ENCODE measurements at places on chromosomes 7 and 10. TPM values are rescaled to one million over a fixed set of nuclear protein-coding genes. Genes with fewer than 3 reads are reported as not detected.

AZGP1 gene
- 3.1 TPM for total RNA-seq

DNA sequence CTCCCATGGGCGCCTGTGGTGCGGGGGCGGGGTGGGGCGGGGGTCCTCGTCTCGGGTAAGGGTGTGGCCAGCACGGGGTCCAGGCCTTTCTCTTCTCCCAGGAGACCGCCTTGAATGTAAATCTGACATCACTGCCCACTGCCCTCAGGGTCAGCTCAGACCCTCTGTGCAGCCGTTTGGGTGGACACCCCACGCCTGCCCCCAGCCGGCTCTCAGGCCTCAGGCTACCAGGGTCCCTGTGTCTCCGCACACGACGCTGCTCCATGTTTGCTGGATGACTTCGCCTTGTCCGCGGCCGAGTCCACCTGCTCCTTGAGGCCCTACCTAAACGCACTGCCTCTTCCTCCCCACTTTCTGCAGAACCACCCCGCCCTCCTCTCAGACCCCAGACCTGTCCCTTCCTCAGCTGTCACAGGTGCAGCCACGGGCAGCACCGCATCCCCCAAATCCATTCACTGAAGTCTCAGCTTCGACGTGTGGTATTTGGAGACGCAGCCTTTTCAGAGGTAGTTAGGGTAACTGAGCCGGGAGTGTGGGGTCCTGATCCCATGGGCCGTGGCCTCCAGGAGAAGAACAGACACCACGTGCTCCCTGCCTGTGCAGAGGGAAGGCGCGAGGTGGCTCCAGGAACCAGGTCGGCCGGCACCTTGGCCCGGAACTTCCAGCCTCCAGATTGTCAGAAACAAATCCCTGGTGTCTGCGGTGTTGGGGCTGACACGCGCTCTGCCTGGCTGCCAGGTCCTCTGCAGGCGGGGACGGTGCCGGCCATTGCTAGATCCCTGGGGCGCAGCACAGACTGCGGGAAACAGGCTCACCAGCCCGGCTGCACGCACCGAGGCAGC is 97.4 kb upstream of the DIP2C start:
- H3K27me3 ChIP-seq: no peaks in the 10 kb centered on the region
- H3K36me3 ChIP-seq: no peaks in the 10 kb centered on the region
- no peak overlapping the region for H3K4me3 ChIP-seq
- peaks cover 13% of the 10 kb centered on the region for H3K4me1 ChIP-seq
- no peak overlapping the region for H3K27ac ChIP-seq

DNA sequence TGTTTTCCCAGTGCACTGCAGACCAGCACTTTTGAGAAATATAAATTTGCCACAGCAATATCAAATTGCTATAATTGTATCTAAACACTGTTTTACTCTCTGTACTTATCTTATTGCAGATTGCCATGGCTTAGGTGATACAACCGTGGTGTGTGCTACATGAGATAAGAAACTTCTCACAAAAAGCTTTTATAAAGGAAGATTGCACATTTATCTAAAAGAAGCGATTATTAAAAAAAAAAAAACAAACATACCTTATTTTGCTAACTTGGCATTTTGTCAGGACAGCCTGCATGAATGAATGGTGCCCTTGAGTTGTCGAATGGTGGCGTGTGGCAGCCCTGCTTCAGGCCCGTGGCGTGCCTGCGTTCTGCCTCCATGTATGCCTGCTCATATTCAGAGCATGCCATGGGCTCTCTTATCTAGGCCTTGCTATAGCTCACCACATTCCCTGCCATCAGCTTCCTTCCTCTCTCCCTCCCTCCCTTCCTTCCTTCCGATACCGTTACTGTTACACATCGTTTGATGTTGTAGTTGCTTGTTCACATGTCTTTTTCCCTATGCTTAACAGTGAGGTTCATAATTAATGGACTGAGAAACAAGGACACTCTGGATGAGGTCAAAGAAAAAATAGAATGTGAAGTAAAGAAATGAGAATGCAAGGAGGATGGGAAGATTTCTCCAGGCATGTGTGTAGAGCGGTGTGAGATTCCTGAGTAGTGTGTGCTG is 34.9 kb downstream of the PRKAR2B start:
- H3K36me3 ChIP-seq: no peaks in the 10 kb centered on the region
- no peaks in the 10 kb centered on the region for H3K27me3 ChIP-seq
- no peaks in the 10 kb centered on the region for H3K4me1 ChIP-seq
- no peak overlapping the region for H3K27ac ChIP-seq
- no peak for DNase-seq

GRCh38 chr10:127854769-127855590 is 37.8 kb downstream of the CLRN3 start:
- no peaks in the 10 kb centered on the region for H3K4me1 ChIP-seq

PON1 gene
- total RNA-seq: not detected

- H3K4me1 ChIP-seq: no peaks in the 10 kb centered on the region
- H3K36me3 ChIP-seq: no peaks in the 10 kb centered on the region
- no peak overlapping the region for H3K4me3 ChIP-seq
- no peak for DNase-seq
- no peaks in the 10 kb centered on the region for H3K27me3 ChIP-seq
Observed at GRCh38 chr10:70277396-70278030, 6.3 kb downstream of the NPFFR1 start.

DNA sequence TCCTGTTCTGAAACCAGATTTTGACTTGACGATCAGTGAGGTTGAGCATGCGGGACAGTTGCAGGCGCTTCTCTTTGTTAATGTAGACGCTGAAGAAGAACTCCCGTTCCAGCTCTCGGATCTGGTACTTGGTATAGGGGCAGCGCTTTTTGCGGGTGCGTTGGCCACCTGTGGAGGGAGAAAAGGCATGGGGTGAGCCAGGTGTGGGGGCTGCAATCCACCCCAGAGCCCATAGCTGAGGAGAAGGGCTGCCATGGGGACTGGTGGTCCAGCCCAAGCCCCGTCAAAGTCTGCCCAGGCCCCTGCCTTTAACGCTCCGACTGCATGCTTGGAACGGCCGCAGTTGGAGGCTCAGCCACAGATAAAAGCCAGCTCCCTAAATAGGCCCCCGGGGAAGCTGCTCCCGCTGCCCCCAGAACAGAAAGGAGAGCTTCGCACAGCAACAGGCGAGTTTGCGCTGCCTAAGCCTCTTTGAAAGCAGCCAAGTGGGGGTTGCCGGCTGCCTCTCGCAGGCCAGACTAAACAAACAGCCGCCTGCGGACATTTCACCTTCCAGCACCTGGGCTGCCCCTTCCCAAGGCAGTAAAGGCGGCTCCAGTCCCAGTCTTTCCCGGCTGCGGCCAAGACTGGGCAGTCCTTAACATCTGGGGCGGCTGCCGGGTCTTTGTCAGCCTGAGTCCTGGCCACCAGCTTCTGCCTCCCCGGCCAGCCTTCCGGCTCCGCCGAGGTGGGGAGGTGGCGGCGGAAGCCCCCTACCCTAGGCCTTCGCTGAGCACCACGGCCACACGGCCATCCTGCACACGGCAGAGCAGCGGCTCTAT is 2.0 kb downstream of the HOXA11 start:
- peaks cover 33% of the 10 kb centered on the region for H3K4me1 ChIP-seq
- no peak overlapping the region for H3K27ac ChIP-seq
- DNase-seq: no peak

DNA sequence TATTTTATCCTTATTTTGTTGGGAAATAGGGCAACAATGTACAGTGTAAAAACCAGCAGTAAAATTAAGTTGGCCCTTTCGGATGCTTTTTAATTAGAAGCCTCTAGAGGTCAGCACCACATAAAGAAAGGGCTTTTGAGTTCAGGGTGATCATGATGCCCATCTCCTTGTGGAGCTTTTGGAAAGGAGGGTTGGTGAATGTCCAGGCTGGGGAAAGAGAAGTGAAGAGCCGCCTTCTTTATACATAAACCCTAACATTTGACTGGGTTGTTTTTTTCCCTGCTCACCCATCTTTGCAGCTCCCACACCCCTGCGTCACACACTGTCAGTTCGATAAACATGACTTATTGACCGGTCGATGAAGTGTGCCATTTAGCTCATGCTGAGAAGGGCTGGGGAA is 29.8 kb downstream of the MTURN start:
- H3K27me3 ChIP-seq: no peaks in the 10 kb centered on the region
- H3K4me3 ChIP-seq: no peak overlapping the region
- DNase-seq: peak; percentile 25
- H3K27ac ChIP-seq: peak overlapping the region; percentile 75

GRCh38 chr7:141157138-141157765 is 83.4 kb downstream of the TMEM178B start:
- no peak overlapping the region for H3K27ac ChIP-seq
- no peaks in the 10 kb centered on the region for H3K36me3 ChIP-seq
- H3K4me1 ChIP-seq: no peaks in the 10 kb centered on the region
- no peak for DNase-seq
- H3K4me3 ChIP-seq: no peak overlapping the region
- H3K27me3 ChIP-seq: no peaks in the 10 kb centered on the region

AMZ1 gene
- total RNA-seq: 1.2 TPM

GRCh38 chr7:37285706-37286453 is 162.8 kb downstream of the ELMO1 start:
- peak overlapping the region; percentile 32 for H3K27ac ChIP-seq
- peak; percentile 23 for DNase-seq
- H3K4me1 ChIP-seq: peaks cover 57% of the 10 kb centered on the region
- no peaks in the 10 kb centered on the region for H3K36me3 ChIP-seq

DNA sequence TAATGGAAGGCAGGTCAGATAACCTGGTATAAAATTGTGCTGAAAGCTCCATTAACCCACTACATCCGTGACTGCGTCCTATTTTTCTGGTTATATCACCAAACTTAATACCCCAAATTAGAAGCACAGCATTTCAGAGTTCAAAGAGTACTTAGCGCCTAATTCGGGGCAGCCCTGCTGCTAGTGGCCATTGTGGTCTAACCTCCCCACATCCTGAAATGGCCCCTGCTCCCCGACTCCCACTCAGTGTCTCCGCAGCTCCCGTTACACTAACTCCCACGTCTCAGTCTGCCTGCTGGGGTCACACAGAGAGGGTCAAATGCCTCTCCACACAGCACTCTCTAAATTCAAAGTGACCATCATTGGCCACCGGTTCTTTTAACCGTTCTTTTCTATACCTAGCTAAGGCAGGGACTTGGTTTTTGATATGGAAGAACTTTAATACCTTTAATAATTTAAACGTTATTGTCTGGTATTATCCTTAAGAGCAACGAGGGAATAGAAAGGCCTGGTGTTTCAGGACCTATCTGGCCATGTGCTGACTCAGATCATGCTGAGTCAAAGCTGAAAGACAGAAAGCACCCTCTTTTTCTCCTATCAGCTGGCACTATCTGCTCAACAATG is 117.1 kb downstream of the KMT2E start:
- DNase-seq: no peak
- H3K36me3 ChIP-seq: peaks cover 12% of the 10 kb centered on the region
- H3K27ac ChIP-seq: no peak overlapping the region
- H3K27me3 ChIP-seq: no peaks in the 10 kb centered on the region
- no peaks in the 10 kb centered on the region for H3K4me1 ChIP-seq
- no peak overlapping the region for H3K4me3 ChIP-seq

DNA sequence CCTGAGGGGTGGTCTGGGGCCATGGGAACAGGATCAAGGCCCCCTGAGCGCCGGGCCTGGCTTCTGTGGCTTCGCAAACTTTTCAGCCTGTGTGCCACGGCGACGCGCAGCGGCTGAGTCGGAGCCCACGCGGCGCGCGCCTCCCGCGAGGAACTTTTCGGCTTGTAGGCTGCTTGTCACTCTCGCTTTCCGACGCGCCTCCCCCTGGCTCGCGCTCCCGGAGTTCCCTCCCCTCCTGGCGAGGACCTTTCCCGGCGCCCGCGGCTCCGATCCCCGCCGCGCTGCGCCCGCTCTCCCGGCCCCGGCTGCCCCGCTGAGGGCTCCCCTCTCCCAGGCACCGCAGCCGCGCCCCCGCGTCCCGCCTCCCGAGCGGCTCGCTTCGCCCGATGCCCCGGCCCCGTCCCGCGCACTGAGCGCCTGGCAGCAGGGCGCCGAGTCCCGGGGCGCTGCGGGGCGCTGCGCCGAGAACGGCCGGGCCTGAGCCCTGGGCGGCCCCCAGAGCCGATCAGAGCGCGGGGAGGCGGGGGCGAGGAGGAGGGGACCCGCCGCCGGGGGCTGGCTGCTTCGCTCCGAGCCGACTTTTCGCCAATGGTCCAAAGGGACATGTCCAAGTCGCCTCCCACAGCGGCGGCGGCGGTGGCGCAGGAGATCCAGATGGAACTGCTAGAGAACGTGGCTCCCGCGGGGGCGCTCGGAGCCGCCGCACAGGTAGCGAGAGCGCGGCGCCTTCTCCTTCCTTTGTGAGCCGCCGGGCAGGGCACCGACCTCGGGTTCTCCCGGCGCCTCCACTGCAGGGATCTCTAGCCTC is at the start of gene CACNB2:
Gene CACNB2, plus strand, starts transcription at position 276 of the 808 bp plus-strand sequence.
- H3K4me3 ChIP-seq: peak within 1 kb of the TSS; percentile 44
- DNase-seq: peak; percentile 82
- H3K27me3 ChIP-seq: no peaks in the 10 kb centered on the region
- H3K27ac ChIP-seq: no peak within 1 kb of the TSS
- H3K4me1 ChIP-seq: peaks cover 7% of the 10 kb centered on the region

All from thyroid gland (tissue), 4 donors.